Femur (tissue), 1 donor: ENCODE measurements at places on chromosomes 13 and 19.

GRCh38 chr13:95707035-95707434 is 30.1 kb downstream of the DNAJC3 start:
- no peak for DNase-seq

GRCh38 chr13:111371720-111372119 is 51.3 kb downstream of the TEX29 start:
- no peak for DNase-seq

GRCh38 chr19:3440082-3440481 is 40.2 kb downstream of the SMIM24 start:
- DNase-seq: no peak

GRCh38 chr19:28238270-28238820 is 974.6 kb downstream of the UQCRFS1 start:
- DNase-seq: no peak
